Activated T-cell treated with anti-CD3 and anti-CD28 coated beads, Interleukin-2, amount 50 U/mL, for 48 hours (primary cell): ENCODE measurements at places on chromosomes 1 and 21.

DNA sequence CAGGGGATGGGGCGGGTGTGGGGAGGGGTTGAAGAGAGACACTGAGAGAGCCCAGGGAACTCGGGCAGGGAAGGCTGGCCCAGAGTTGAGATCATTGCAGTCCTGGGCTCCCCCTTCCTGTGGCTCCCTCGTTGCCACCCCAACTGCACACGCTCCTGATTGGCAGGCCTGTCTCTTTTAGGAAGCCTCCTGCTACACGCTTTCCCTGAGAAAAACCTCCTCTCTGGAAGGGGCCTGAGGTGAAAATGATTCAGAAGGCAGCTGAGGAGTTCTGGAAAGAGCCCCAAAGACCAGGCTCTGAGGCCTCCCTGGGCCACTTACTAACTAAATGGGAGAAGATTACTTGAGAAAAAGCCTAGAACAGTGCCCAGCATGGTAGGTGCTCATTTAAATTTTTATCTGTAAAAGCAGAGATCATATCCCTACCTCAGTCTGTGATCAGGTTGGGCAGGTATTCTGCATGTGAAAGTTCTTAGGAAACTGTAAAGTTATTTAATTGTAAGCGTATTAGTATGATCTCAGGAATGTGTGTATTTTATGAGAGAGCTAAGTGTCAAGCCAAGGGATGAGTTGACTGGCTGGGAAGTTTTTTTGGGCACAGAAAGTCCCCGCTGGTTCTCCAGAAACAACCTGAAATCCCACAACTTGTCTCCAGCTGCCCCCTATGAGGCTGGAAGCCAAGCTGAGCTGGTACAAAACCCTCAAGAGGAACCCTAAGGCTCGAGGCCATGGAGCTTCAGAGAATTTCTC is 65.2 kb upstream of the EPS8L3 start:
- no peak for DNase-seq

GRCh38 chr1:151492120-151492519 is 19.1 kb upstream of the CGN start:
- DNase-seq = no peak

DNA sequence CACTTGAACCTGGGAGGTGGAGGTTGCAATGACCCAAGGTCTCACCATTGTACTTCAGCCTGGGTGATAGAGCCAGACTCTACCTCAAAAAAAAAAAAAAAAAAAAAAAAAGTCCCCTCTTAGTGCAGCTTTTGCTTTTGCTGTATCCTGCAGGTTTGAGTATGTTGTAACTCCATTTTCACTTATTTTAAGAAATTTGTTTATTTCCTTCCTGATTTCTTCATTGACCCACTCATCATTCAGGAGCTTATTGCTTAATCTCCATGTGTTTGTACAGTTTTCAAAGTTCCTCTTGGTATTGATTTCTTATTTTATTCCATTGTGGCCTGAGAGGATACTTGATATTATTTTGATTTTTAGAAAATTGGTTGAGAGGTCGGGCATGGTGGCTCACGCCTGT is 50.9 kb upstream of the AK4 start:
- no peak for DNase-seq

DNA sequence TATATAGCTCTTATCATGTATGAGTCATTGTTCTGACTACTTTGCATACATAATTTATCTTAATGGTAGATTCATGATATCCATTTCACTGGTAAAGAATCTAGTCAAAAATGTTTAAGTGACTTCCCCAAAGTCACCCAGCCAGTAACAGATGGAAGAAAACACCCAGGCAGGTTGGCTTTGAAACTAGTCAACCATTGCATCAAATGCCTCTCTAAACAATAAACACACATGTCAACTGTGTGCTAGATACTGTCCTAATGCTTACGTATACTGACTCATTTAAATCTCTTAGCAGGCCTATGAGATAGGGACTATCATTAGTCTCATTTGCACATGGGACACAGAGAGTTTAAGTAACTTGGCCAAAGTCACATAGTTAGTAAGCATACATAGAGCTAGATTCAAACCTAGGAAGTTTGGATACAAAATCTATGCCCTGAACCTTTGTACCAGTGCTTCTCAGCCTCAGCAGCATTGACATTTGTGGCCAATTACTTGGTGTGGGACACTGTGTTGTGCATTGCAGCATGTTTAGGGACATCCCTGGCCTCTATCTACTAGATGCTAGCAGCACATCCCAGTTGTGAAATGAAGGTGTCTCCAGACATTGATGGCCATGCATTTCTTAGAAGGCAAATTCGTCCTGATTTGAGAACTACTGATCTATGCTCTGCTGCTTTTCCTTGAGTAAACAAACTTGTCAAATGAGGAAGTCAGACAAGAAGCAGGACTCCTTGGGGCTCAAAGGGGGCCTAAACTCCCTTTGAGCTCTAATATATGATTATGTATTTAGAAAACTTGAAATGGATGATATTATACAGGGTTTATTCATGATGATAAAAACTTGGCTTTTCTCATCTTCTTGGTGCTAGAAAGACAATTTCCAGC is 316.3 kb downstream of the KCNH1 start:
- no peak for DNase-seq

GRCh38 chr1:79460773-79461436 is 454.4 kb upstream of the ADGRL4 start:
- no peak for DNase-seq

GRCh38 chr1:108624069-108624468 is 36.8 kb downstream of the HENMT1 start:
- DNase-seq = no peak

- DNase-seq = no peak
Measured at GRCh38 chr21:34523019-34523555, 11.1 kb upstream of the KCNE1 start.
